ENCODE measurements at places on chromosomes 2 and 18.

DNA sequence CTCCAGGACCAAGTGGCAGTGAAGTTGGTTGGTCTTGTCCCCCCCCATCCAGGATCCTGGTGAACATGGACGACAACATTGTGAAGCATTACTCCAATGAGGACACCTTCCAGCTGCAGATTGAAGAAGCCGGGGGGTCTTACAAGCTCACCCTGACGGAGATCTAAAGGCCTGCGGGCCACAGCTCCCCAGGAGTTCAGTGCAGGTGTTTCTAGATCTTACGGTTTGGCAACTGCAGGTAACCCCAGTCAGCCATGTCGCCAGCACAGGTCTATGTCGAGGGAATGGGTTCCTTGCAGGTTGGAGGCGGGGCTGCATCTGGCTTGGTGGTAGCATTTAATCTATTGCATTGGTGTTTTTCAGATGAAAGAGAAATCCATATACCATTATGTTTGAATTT lies 42.8 kb upstream of the KLF11 start:
- DNase-seq = no peak

DNA sequence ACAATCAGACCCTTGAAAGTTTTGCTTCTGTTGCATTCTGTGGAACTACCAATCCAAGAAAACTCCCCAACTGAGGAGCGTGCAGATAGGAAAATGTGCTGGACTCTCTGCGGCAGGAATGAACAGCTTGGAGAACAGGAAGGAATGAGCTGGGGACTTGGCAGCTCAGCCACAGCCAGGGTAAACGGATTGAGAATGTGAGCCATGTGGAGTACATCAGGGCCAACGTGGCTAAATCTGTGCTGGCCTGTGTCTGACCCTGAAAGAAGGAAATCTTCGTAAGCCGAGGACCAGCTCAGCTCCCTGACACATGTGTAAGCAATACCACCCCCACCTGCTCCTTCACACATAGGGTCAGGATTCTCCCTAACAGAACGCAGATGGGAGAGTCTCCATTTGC lies 1023.7 kb downstream of the BCL11A start:
- no peak for DNase-seq

DNA sequence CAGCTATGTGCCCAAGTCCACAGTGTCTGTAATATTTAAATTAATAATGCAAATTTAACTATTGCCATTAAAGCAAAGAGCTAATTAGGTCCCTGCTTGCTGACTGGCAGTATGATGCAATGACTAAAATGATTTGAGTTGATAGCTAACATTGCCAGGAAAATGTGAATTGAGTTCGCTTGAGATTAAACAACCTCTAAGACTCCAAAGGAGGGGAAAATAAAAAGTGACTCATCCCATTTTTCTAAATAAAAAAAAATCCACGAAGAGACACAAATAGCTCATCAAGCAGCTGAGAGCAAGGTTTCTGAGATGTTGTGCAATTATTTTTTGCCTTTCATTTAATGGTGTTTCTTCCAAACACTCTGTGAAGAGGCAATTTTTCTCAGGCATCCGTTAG lies 413.0 kb downstream of the MTX2 start:
- DNase-seq = no peak

DNA sequence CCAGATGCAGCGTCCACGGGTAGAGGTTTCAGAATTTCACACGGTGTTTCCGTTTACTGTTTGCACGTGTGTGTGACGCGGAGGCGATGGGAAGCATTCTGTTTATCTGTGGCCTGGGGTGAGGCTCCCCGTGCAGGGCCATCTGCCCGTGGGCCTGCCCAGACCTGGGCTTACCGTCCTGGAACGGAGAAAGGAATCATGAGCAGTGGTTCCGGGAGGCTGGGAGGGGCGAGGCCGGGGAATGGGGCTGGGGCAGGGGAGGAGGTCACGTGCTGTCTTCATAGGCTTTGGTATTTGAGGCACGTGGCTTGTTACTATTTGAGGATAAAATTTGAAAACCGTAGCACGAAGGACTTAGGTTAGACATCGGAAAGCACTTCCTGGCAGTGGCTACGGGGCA lies 77.9 kb downstream of the RTP5 start:
- no peak for DNase-seq

DNA sequence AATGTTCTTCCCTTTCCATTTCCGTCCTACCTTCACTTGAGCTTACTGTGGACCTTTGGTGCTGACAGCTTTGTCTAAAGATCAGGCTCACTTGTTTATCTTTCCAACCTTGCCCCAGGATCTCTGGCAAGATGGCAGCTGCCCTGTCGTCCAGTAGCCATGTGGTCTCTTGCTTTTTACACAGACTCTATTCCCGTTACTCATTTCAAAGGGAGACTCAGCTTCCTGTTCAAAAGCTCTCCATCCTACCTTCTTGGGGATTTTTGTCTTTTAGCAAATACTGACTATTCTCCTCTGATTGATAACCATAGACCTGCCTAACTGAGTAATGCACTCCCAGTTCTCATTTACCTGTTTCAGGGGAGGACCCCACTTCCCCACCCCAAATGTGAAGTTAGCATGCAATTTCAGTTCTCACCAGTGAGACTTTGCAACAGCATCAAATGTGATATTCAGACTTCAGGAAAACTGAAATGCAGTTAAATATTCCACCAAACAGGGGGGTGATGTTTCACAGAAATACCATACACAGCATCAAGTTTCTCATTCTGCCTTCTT lies 184.4 kb downstream of the MYO3B start:
- DNase-seq = no peak

GRCh38 chr2:109497911-109498870 lies 115.6 kb downstream of the SEPTIN10 start:
- DNase-seq = peak; percentile 35

- no peak for DNase-seq
Measured at GRCh38 chr2:208025814-208026184, 472 bp upstream of the PLEKHM3 start.
